ENCODE measurements at places on chromosomes 6 and 20.

DNA sequence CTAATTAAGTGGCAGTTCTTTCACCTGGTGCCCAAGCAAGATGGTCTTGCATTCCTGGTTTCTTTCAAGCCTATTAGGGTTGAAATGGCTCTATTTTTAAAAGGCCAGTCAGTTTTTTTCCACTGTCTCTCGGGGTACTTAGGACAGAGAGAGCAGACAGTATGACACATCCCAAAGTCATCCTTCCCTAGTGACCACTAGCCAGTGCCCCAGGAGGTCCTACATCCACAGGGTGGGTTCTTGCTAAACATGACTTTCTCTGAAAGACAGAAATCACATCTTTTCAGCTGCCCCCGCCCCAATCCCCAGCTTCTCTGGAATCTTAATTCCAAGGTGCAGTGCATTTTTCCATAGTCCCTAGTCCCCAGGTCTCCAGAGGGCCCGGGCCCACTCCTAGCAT is 192.4 kb downstream of the SLC24A3 start:
- DNase-seq, result no peak

GRCh38 chr6:20274137-20274536 is 61.9 kb upstream of the MBOAT1 start:
- no peak for DNase-seq

DNA sequence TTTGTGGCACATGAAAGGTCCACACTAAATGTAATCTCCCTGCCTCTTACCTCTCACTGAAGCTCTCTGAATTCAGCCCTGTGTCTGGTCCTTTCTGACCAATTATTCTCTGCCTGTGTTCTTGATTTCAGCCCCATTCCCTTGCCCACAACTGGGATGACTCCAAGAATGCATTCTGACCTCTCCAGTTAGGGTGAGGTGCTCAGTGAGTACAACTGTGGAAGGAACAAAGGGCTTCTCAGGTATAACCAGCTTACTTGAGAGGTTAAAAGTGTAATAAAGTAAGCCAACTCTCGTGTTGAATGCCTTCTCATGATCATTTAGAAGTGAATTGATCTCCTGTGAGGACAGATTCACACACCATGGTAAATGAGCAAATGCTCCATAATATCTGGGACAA is 88.1 kb downstream of the GCLC start:
- DNase-seq, result no peak

DNA sequence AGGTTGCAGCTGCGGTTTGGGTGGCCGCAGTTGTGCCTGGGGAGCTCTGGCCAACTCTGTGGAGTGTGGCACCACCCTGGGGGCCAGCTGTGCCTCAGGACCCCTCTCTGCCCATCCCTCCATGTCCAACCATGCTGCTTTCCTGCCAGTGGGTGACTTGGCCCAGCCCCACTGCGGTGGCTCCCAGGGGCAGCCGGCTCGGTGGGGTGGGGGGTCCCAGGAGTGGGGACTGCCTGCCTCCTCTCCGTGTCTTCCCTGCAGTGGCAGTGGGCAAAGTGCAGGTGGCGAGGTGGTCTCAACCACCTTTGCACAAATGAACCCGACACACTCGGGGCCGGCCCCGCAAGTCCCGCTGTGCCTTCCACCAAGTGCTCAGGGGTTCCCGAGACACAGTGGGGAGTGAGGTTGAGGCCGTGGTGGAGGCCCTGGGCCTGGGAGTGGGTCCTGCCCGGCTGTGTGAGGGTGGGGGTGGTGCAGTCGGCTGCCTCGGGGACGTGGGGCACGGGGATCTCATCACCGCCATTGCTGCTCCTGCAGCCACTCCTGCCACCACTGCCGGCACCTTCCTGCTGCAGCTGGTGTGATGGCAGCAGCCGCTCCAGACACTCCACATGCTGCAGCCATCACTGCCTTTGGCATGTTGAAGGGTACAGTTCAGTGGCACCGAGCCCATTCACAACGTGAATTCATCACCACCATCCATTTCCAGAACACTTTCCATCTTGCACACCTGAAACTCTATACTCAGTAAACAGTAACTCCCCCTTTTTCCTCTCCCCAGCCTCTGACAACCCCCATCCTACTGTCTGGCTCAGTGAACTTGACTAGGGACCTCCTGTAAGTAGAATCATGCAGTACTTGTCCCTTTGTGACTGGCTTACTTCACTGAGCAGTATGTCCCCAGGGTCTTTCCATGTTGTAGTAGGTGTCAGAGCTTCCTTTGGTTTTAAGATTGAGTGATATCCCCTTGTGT is 10.7 kb upstream of the SLCO4A1 start:
- no peak for DNase-seq

DNA sequence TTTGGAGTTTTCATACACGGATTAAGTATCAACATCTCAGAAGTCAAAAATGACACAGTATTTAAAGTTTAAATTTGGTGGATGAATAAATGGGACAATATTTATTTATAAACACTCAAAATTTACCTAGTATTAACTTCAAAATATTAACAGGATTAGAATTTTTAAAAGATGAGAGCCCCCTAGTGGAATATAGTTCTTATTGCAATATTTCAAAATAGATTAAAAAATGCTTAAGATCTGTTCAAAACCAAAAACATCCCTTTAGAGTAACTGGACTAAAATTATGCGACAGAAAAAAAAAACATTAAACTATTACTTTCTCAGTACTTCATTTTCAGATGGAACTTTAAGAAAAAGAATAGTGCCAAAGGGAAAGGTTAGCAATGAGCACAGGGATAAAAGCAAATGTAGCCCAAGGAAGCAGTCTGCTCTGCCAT is 56.6 kb downstream of the SNX14 start:
- DNase-seq, result no peak

GRCh38 chr6:42453031-42453653 is 1.4 kb upstream of the TRERF1 start:
- peak; percentile 89 for DNase-seq

DNA sequence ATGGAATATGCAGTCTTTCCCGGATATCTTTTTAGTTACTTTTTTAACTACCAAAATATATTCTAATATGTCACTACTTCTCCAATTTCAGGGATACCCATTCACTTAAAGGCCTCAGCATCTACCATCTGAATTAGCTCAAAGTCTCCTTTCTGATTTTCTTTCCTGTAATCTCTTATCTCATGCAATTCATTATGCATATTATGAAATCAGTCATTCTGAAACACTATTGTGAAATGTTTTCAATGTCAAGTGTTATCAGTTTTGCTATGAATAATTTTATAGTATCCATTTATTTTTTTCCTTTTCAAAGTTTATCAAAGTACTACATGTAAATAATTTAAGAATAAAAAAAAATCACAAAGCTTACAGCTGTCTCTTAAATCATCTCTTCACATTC is 41.2 kb upstream of the TPBG start:
- peak; percentile 5 for DNase-seq

DNA sequence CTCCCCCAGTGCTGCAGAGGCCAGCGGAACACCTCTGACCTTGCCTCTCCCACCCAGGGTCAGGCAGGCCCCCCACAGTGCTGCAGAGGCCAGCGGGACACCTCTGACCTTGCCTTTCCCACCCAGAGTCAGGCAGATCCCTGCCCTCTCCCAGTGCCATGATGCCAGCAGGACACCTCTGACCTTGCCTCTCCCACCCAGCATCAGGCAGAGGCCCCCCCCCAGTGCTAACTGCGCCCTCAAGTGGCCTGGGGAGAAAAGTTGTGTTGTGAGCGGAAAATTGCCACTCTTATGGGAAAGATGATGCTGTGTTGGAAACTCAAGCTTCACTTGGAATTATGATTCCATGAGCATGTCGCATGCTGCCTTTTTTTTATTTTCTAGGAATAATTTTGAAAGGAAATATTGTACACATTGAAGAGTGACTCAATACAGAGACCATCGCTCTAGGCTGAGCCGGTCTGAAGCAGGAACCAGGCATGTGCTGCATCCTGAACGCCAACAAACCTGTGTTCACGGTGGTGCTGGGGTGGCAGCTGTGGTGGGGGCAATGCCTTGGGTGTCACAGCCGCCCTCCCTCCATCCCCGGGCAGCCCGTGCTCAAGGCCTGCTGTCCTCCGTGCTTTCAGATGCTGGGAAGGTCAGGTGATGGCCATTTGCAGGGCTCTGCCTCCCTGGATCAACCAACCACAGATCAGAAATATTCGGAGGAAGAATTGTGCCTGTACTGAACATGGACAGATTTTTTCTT is 98.6 kb downstream of the CDH4 start:
- DNase-seq, result no peak
